HT1080 (cell line): ENCODE measurements at places on chromosomes 3 and 15. TPM values are rescaled to one million over a fixed set of nuclear protein-coding genes. Genes with fewer than 3 reads are reported as not detected.

Gene GYG1
- 53.1 and 79.4 TPM in 2 replicates for total RNA-seq

Gene FMN1
- total RNA-seq: 3.4 and 3.8 TPM in 2 replicates

GRCh38 chr3:59733041-59733809 lies 683.4 kb upstream of the CFAP20DC start:
- peak; percentile 0 for DNase-seq

DNA sequence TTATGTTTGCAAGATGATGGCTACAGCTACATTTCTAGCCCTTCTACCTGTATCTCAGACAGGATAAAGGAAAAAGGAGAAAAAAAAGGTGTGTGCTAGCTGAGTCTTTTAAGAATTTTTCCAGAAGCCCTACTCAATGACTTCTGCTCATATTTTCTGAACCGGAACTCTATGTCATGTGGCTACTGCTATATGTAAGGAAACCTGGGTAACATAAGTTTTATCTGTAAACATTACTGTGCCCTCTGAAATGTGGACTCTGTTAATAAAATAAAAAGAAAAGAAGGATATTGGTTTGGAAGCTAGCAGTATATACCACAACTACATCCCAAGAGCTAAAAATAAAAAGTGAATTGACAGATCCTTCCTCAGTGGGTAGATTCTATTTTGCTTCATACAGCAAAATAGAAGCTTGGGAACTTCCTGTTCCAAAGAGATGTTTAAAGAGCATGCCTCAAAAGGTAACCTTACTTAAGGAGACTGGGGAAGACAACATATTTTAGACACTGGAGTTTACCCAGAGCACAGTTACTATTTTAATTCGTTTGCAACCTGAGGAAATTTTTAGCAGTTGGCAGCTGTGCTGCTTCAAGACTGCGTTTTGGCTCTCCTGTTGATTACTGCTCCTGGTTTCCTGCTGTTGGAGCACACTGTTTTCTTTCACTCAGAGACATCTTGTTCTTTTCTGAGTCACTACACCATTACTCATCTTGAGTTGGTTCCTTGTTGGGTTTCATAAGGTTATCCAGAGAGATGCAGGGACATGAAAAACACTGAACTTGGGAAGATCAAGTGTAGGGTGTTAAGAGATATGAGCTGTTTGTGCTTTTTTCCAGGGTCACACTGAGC lies 280.7 kb downstream of the NFKBIZ start:
- DNase-seq: peak; percentile 90

GRCh38 chr3:126058666-126059065 lies 25.3 kb downstream of the SLC41A3 start:
- no peak for DNase-seq

GRCh38 chr15:40235201-40235885 lies 3.5 kb upstream of the PAK6 start:
- no peak for DNase-seq

- no peak for DNase-seq
These were observed 59.6 kb downstream of the DLG1 start for GRCh38 chr3:197238842-197239241.
